ENCODE measurements at places on chromosomes 16 and 17. TPM values are rescaled to one million over a fixed set of nuclear protein-coding genes. Genes with fewer than 3 reads are reported as not detected.

- DNase-seq: no peak
Observed at GRCh38 chr17:9553181-9553580, 22.4 kb downstream of the STX8 start.

DNA sequence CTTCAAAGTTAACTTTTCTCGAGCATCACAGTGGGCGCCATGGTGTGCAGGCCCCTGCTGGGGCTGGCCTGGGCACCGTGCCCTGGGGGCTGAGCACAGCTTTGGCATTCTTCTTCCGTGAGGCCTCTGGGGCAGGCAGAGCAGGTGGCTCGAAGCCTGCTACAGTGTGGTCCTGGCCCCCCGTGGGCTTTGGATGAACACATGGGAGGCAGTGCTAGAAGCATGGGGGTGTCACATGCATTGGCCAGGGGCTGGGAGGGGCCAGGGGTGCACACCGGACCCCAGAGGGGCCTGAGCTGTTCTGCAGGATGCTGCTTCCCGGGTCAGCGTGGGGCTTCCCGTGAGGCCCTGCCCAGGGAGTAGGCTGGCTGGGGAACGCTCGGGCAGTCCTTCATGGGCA, 12.1 kb upstream of the C16orf74 start:
- DNase-seq: no peak

DNA sequence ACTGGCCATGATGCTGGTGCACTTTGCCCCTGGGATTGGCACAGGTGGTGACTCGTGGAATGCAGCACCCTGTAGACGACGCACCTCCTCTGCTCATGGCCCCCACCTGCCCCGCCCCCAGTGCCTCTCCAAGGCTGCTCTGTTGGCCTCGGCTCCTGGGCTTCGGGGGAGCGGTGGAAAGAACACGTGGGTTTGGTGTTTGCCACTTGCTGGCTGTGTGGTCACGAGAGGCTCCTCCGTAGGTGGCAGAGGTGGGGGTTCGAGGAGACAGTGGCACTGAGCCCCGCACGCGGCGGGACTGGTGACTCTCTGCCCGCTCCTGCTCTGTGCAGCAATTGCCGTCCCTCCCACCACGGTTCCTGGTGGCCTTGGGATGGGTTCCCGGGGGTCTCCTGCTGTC, 82.8 kb upstream of the ZNF750 start:
- DNase-seq: no peak

GRCh38 chr17:81536299-81537290, 8.4 kb downstream of the FSCN2 start:
- DNase-seq: no peak

Gene C16orf46
- 3.8 TPM for total RNA-seq

GRCh38 chr17:17359271-17359670, 56.1 kb downstream of the NT5M start:
- no peak for DNase-seq

- no peak for DNase-seq
Observed at GRCh38 chr16:89575247-89576152, at the start of gene CPNE7. CPNE7 (plus strand) TSS chr16:89575758; CDS start chr16:89575898, 140 bp downstream.

DNA sequence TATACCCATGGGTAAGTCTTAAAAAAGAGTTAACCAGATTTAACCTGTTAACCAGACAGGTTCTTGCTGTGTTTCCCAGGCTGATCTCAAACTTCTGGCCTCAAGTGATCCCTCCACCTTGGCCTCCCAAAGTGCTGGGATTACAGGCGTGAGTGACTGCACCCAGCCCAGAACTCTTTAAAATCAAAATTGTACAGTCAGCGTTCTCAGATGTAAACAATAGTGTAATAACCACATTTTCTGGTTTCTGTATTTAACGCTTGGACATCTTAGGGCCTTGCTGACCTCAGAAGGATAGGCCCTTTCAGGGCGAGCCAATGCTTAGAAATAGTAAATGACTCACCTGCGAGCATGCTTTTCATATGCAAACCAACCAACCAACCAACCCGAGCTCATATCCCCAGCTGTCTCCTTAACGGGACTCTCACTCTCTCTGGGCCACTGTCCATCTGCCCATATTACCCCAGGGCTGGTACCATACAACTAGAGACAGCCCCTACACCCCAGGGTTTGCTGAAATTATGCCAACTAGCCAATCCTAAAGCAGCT, 415.0 kb upstream of the XYLT1 start:
- DNase-seq: no peak

GRCh38 chr16:29146266-29146665, 161.4 kb downstream of the LAT start:
- no peak for DNase-seq

Gene CES3
- 0.52 TPM for total RNA-seq

DNA sequence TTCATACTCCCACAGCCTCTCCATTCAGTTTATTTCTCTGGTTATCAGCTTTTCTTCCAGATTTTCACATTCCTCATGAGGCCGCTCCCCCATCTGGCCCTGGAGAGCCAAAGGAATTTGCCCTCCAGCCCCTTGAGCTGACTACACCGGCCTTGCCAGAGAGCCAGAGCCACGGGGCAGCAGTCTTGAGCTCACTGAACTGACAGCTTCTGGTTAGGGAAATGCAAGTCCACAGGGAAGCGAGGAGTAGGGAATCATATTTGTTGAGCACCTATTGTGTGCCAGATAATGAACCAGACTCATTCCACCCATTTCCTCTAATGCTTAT, 102.4 kb downstream of the ABCC12 start:
- peak; percentile 27 for DNase-seq

GRCh38 chr16:56866955-56867830, 2.2 kb downstream of the SLC12A3 start:
- peak; percentile 63 for DNase-seq

GRCh38 chr17:63975541-63976092, 2.9 kb upstream of the SCN4A start:
- DNase-seq: no peak
